CD4-positive, alpha-beta T cell treated with Interleukin-4 for 4 hours (primary cell): ENCODE measurements at places on chromosomes 1 and 21.

- DNase-seq: no peak
These were observed 1609.6 kb upstream of the B3GALT2 start for GRCh38 chr1:194795917-194796593.

DNA sequence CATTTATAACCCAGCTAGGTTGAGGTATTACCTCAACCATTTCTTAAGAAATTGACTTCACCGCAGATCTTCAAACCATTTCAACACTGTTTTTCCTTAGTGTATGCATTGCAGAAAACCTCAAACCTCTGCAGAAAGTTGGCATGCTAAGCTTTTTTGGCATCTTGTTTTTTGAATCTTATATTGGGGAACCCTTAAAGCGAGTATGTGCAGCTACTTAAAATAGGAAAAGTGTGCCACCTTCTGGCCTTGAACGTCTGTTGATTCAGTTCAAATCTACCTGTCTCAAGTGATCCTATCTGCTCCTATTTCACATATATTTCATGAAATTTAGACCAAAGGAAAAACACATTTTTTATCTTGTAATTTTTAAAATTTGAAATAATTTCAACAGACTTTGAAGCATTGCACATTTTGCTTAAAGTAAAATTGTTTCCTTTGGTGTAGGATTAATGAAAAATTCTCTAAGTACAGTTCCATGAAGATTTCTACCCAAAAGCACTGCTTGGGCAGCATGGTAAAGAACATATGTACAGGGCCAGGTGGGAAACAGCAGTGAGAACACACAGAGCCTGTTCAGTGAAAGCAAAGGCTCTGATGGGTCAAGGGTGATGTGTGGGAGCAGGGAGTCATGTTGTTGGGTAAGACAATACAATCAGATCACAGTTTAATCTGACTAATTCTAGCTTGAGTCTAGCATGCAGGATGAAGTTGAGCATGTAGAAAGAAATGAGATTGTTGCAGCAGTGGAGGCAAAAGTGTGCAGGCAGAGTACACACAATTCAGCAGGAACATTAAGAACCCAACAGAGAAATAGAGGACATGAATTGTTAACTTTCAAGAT, 17.2 kb downstream of the HENMT1 start:
- DNase-seq: peak; percentile 89

DNA sequence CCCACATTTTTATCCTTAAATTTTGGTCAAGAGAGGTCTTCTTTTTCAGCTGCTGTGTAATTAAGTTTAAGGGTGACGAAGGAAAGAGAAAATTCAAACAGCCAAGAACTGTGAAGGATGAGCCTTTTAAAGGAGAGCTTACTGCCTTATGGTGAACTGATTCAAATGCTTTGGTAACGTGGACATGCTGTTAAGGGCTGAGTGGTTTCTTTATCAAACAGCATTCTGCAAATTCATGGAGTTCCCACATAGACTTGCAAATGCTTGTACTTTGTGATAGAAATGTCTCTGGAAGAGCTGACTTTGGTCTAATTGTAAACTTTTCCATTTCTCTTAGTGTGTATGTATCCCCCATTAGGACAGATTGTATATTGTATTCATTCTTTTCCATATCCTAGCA, 93.8 kb downstream of the CHD1L start:
- no peak for DNase-seq

DNA sequence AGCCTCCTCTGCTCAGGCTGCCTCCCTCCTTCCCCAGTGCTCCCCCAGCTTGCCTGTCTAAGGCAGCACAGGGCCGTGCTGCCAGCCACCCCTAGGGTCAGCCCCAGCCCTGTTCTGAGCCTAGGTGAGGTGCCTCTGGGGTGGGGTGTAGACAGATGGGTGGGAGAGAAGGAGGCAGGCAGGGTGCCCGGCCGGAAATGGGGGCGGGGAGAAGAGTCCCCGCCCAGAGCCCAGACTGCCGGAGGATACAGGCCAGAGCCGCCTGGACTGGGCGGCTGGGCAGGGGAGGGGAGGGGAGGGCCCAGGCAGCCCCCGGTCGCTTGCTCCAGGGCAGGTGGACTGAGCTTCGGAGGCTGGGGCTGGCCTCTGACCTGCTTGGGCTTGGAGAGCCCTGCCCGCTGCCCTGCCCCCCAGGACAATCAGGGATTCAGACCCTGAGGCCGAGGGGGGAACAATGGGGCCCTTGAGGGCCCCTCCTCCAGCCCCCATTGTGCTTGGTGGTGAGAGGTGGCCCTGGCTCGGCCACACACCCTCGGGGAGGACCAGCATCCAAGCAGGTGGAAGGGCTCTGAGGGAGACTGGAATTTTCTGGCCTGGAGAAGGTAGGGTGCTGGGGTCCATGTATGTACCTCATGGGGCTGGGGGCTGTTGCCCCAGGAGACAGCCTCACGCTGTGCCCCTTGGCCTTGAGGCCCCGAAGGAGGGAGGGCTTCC, at the start of gene GJC2:
GJC2 (plus strand) TSS at position 525 of the 714 bp plus-strand sequence. CDS start 7,829 bp downstream, outside the sequence.
- DNase-seq: no peak

DNA sequence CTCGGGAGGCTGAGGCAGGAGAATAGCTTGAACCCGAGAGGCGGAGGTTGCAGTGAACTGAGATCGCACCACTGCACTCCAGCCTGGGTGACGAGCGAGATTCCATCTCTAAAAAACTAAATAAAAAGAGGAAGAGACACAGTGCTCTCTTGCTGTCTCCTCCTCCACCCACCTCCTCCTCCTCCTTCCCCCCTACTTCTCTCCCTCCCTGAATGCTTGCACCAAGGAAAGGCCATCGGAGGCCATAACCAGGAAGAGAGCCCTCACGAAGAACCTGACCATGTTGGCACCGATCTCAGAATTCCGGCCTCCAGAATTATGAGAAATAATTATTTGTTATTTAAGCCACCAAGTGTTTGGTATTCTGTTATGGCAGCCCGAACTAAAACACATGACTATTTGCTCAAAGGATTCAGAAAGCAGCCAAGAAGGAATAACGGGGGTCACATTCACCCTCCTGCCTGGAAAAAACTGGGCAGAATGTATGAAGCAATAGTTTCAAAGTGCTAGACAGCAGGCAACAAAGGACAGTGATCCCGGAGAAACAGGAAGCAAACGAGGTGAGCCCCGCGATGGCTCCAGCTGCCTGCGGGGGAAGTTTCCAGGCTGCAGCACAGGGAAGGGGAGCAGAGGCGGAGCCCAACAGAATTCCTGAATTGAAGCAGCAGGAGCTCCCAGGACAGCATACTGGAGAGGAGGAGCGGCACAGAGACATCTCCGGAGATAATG, 35.8 kb downstream of the LDLRAD1 start:
- DNase-seq: no peak

GRCh38 chr1:41360074-41360785, 1.0 kb upstream of the FOXO6 start:
- DNase-seq: no peak

- DNase-seq: no peak
These were observed 52.7 kb upstream of the SYT6 start for GRCh38 chr1:114206392-114206791.

DNA sequence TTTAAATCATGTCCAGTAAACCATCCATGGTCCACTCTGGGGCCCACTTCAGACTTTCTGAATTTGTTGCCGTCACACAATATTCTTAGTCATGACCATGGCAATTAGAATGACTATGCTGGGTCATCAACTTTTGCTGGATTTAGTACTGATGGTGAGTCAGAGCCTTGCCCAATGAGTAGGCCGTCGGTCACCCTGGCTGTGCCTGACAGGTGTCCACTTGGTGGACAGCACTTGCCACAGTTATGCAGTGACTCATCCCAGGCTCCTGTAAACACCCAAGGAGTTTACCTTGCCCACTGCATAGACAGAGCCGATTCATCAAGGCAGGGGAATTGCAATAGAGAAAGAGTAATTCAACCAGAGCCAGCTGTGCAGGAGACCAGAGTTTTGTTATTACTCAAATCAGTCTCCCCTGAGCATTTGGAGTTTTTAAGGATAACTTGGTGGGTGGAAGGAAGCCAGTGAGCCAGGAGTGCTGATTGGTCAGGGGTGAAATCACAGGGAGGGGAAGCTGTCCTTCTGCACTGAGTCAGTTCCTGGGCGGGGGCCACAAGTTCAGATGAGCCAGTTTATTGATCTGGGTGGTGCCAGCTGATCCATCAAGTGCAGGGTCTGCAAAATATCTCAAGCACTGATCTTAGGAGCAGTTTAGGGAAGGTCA, 333.8 kb downstream of the PTPRU start:
- no peak for DNase-seq
